Activated CD4-positive, CD25-positive, alpha-beta regulatory T cell (primary cell): ENCODE measurements at places on chromosomes 7 and 10.

DNA sequence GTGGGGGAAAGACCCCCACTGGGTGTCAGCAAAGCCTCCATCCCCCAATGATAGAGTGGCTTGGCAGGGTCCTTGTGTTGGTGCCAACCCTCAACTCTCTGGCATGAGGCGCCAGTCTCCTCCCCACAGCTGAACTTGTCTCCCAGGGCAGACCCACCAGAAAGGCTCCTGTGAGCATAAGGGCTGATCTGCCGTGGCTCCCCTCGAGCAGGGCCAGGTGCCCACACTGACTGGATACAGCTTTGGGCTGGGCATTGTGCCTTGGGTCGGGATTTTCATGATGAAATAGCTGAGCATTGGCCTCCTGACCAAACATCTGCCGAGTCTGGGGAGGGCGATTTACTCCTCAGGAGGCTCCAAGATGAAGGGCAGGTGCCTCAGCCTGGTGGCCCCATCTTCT lies 68.1 kb upstream of the NPTX2 start:
- DNase-seq = no peak

DNA sequence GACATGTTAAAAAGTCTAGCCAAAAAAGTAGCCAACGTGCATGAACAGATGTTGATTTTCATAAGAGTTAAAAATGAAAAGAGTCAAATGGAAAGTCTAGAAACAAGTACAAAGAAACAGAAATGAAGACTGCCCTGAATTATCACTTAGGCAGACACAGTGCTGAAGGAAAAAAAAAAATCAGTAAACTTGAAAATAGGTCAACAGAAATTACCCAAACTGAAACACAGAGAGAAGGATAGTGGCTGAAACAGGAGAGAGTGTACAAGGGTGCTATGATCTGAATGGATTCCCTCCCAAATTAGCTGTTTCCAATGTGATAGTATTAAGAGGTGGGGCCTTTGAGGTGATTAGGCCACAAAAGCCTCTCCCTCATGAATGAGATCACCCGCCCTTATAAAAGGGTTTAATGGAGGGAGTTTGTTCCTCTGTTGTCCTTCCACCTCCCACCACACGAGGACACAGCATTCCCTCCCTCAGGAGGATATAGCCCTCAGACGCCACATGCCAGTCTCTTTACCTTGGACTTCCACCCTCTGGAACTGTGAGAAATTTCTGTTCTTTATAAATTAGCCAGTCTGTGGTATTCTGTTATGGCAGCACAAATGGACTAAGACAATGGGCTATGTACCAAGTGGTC lies 249.7 kb downstream of the AHR start:
- no peak for DNase-seq

DNA sequence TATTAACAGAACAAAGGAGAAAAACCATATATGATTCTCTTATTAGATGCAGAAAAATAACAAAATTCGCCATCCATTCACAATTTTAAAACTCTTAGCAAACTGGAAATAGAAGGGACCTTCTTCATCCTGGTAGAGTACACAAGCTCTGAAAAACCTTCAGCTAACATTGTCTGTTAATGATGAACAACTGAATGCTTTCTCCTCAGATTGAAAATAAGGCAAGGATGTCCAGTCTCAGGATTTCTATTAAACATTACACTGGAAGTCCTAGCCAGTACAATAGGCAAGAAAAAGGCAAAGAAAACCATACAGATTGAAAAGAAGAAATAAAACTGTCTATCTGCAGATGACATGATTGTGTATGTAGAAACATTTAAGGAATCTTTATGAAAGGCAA lies 16.0 kb upstream of the CCNY start:
- no peak for DNase-seq

DNA sequence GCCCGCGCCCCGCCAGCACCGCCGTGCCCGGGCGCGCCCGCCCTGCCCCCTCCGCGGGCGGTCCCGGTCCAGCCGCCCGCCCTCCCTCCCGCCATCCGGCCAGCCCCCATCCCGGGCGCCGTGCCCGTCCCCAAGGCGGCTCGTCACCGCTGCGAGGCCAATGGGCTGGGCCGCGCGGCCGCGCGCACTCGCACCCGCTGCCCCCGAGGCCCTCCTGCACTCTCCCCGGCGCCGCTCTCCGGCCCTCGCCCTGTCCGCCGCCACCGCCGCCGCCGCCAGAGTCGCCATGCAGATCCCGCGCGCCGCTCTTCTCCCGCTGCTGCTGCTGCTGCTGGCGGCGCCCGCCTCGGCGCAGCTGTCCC lies at the start of gene HTRA1:
HTRA1 (plus strand) TSS at position 187 of the 362 bp plus-strand sequence; CDS start at position 287, 100 bp downstream.
- DNase-seq = no peak

GRCh38 chr10:132311338-132311939 lies 3.7 kb upstream of the STK32C start:
- no peak for DNase-seq

GRCh38 chr10:94013331-94013760 lies 19.6 kb downstream of the PLCE1 start:
- no peak for DNase-seq

- DNase-seq = no peak
Observed at GRCh38 chr7:111090846-111091245, at the start of gene LRRN3. Gene LRRN3, plus strand, starts transcription at chr7:111091127. Its CDS starts 31,646 bp downstream, at chr7:111122773.

GRCh38 chr7:108455551-108455997 lies 662 bp downstream of the NRCAM start:
- no peak for DNase-seq

DNA sequence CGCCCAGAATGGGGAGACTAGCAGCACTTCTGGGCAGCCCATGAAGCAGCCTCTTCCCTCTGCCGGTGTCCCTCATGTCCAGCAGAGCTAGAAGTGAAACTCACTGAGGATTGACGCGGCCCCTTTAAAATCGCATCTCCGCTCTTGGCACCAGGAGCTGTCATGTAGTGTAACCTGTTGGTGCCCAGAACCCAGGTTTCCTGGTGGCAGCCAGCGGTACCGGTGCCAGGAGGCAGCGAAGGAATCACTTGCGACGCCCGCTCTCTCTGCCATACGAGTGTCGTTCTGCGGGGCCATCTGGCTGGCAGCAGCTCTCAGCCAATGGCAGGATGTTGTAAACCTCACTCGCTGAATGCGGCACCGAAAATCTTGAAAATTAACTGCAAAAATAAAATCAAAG lies 82.7 kb downstream of the CUX1 start:
- no peak for DNase-seq

DNA sequence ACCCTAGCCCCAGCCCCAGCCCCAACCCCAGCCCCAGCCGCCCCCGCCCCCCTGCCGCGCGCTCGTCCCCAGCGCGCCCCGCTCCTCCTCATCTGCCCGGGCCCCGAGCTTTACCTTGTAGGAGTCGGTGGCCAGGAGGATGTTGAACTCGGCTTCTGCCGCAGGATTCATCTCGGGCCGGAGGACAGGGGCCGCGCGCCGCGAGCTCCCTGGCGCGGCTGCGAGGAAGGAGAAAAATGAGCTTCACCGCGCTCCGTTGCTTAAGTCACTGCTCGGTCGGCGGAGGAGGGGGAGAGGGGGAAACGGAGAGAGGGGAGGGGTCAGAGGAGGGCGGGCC lies at the start of gene NAMPT:
NAMPT (minus strand) TSS at position 270 of the 337 bp plus-strand sequence; CDS start at position 171, 99 bp downstream.
- DNase-seq = no peak

- no peak for DNase-seq
Observed at GRCh38 chr7:43313628-43314378, 201.4 kb downstream of the HECW1 start.

GRCh38 chr7:20330239-20330927 lies at the start of gene ITGB8:
Gene ITGB8, plus strand, starts transcription at chr7:20330900. Its CDS starts 907 bp downstream, at chr7:20331807.
- peak; percentile 21 for DNase-seq

- no peak for DNase-seq
Observed at GRCh38 chr7:128910569-128910945, at the start of gene KCP. Gene KCP, minus strand, starts transcription at chr7:128910709. Its CDS starts 33 bp downstream, at chr7:128910676.

- no peak for DNase-seq
Observed at GRCh38 chr10:84424731-84425167, 96.4 kb downstream of the CCSER2 start.

GRCh38 chr10:14625192-14625631 lies 149.5 kb downstream of the FAM107B start:
- no peak for DNase-seq

DNA sequence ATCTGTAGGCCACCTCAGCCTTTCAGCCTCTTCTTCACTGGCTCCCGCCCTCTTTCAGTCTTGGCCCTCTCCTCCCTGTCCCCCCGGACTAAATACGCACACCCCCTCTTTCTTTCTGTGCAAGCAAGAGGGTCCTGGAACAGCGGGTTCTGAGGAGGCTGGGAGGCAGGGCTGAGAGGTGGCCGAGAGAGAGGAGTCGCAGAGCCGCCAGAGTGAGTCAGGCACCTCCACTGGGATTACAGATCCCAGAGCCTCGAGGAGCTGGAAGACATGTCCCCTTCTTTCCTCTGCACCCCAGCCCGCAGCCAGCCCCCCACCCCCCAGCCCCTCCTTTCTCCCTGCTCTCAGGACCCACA lies 182 bp downstream of the CCDC136 start:
- no peak for DNase-seq

DNA sequence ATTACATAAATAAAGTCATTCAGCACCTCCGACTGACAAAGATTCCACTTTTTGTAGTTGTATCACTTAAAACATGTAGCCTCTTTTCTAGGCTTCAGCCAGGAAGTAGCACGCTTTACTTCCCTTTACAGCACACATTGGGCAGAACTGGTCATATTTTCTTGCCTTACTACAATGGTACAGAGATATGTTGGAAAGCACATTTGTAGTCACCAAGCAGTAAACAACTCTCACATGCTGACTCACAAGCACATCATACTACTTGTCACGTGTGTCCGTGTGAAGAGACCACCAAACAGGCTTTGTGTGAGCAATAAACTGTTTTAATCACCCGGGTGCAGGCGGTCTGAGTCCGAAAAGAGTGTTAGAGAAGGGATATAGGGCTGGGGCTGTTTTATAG lies 1071.8 kb downstream of the DNAJB9 start:
- DNase-seq = no peak

DNA sequence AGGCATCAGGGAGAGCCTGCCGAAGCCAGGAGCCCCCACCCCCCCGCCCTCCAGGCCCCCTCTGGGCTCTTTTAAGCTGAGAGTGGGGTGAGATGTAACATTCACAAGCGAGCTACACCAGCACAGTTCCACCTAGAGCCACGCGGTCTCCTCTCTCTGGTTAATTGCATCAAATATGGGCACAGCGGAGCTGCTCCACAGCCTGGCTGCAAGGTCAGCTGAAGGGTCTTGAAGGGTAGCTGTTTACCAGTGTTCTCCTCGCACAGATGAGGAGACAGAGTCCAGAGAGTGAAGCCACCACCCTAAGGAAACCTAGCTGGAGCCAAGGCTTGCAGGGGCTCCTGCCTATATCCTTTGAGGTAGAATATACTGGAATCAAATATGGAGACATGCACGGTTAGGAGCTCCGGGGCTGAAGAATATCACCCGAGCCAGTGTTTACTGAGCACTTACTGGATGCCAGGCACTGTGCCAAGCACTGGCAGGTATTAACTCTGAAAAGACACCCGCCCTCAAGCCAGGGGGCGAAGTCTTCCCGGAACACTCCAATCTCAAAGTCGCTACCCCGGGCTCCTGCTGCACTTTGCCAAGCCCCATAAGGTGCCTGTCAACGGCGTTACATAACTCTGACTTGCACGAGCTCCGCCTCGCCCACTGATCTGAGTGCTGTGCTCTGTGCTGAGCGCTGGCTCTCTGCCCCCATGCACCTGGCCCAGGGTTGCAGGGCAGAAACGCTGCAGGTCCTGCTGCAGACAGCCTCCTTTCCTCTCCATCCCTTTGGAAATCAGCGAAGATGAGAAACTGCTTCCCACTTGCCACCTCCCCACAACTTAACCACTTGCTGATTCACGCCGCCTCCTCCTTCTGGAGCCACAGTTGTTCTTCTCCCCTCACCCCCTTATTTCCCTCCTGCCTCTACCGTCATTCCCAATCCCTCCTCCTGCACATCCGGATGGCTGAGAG lies 5.4 kb downstream of the CHST15 start:
- no peak for DNase-seq
